LNCaP clone FGC (cell line): ENCODE measurements at places on chromosomes 12 and 14.

DNA sequence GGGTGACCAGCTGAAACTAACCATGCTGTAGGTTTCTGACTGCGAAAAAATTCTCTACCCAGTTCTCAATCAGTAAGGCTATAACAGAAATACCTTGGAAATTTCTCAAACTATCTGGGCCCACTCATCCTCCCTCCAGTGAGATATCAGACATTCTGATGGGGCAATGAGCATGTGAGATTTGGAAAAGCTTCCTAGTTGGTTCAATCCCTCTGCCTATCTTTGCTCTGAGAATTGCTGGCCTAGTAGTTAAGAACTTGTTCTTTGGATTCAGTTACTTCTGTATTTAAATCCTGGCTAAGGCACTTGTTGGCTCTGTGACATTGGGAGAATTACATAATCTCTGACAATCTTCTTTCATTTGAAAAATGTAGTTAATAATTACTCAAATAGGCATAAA lies 119.4 kb downstream of the SLC15A5 start:
- DNase-seq, result no peak

DNA sequence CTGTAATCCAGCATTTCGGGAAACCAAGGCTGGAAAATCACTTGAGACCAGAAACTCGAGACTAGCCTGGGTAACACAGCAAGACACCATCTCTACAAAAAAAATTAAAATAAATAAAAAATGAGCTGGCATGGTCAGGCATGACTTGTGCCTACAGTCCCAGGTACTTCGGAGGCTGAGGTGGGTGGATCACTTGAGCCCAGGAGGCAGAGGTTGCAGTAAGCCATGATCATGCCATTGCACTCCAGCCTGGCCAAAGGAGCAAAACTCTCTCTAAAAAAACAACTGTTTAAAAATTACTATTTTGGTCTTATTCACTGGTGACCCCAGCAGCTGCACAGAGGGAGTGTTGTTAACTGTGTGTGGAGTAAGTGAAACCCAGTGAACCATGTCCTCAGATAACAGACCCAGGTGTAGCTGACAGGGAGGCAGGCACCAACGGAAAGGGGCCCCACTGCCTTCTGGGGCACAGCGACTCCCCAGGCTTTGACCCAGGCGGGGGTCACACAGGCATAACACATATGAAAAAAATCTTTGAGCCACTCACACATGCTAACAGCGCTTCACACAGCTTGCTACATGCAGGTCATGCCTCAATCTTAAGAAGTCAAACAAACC lies 12.1 kb downstream of the DDX54 start:
- DNase-seq, result no peak

GRCh38 chr12:2284321-2284813 lies 231.6 kb downstream of the CACNA1C start:
- no peak for DNase-seq

DNA sequence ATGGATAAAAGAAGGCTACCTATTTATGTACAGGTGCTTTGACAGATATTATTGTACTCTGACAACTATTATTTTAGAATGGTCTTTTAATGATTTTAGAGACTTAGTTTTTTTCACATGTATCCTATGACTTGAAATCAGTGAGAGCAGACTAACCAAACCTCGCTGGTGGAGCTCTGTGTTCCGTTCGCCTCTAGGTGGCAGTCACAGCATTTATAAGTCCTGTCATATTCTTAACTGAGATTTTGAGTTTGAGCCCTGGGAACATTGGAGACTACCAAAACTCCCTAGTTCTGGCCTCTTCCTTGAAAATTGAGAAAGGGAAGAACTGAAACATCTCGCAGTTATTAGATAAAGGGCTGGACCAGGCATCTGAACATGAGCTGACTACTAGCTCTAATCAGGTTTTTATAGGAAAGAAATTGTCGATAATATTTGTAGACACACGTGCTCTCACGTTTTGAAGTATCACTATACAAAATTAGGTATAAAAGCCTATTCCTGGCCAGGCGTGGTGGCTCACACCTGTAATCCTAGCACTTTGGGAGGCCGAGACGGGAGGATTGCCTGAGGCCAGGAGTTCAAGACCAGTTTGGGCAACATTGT lies 48.3 kb downstream of the TTLL5 start:
- peak; percentile 52 for DNase-seq

- no peak for DNase-seq
These were observed 135.6 kb downstream of the SAMD4A start for GRCh38 chr14:54702492-54702891.

- no peak for DNase-seq
These were observed 15.8 kb upstream of the RAN start for GRCh38 chr12:130856088-130856487.

DNA sequence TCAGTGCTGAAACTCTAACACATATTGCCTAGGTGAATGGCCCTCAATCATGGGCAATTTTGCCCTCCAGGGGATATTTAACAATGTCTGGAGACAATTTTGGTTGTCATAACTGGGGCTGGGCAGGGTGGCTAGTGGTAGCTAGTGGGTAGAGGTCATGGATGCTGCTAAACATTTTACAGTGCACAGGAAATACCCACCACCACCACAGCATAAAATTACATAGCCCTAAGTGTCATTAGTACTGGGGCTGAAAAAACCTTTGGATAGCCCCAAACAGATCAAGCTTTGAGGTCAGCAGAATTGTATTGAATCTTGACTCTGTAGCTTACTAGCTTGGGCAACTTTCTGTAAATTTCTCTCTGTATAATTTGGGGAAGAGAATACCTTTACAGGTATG lies 758.0 kb downstream of the BCL11B start:
- DNase-seq, result no peak

GRCh38 chr14:100476012-100476822 lies 111.0 kb downstream of the BEGAIN start:
- no peak for DNase-seq

GRCh38 chr14:102951799-102952198 lies 29.3 kb downstream of the AMN start:
- no peak for DNase-seq

DNA sequence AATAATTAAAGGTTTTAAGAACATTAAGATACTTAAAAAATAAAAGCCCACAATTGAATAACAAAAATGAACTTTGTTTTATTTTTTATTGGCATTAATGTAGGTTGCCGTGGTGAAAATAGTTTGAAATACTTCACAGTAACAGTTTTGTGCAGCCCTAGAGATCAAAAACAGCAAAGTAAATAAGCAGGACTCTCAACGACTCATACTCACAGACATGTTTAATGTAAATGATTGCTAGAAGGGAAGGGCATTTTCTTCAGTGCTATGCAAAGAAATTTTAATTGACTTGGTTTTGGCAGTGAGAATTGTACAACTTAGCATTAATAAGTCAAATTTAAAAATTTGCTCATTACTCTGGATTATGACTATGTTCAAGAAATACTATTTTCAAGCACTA lies 16.0 kb downstream of the TRMT5 start:
- DNase-seq, result no peak

- peak; percentile 45 for DNase-seq
These were observed 2.5 kb upstream of the UTP20 start for GRCh38 chr12:101277443-101277842.

GRCh38 chr12:46430340-46430948 lies 57.9 kb upstream of the SLC38A2 start:
- no peak for DNase-seq

GRCh38 chr12:54215989-54216796 lies 27.4 kb upstream of the SMUG1 start:
- DNase-seq, result no peak

GRCh38 chr12:13337791-13338190 lies 141.3 kb downstream of the EMP1 start:
- DNase-seq, result no peak

- no peak for DNase-seq
These were observed 512.4 kb downstream of the TMTC2 start for GRCh38 chr12:83199069-83199468.

DNA sequence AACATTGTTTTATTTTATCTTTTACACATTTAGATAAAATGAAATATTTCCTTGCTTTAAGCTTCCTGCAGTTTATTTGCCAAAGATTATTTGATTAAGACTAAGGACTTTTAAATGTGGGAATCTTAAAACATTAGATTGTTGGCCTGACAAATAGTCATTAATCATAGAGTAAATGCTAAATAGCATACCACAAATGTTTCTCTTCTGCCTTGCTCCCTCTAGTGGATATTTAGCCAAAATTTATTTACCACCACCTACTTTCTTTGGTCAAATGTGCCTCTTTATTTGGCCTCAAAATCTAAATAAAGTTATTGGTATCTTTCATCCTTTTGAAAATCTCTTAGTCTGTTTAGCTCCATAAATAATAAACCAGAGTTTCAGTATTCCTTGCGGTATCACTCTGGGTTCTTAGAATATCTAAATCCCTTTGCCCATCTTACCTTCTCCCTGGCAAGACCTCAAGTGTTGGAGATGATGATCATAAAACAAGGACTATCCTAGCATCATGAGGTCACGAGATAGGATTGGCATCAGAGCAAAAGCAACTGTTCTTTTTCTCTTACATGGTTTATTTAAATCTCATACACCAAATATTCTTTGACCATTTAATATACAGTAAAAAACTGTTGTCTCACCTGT lies 150.6 kb upstream of the AEBP2 start:
- no peak for DNase-seq

DNA sequence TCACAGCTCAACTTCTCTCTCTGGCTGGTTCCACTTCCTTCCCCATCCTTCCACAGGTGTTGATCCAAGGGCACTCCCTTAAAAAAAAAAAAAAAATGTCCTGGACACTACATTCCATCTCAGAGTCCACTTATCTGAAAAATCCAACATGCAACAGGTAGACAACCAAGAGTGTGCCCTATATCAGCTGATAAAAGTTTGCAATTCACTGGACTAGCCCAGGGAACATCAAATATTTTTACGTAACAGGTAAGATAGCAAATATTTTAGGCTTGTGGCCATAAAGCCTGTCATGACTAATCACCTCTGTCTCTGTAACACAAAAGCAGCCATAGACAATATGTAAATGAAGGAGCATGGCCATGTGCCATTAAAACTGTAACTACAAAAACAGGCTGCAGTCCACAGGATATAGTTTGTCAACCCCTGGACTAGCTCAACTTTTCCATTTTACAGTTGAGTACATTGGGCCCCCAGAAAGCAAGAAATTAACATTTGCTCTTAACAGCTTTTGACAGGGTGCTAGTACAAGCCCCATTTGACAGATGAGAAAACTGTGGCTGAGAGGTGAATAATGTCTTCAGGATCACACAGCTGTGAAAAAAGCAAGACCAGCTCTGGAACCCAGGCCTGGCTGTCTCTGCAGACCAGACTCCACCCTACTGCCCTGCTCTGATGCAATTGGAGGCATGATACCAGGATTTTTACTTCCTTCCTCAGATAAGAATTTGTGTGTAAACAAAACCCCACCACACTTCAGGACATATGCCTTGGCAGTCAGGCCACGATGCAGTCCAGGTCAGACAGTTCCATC lies 68.9 kb downstream of the CMKLR1 start:
- DNase-seq, result no peak

- DNase-seq, result no peak
These were observed 1157.7 kb downstream of the BCL11B start for GRCh38 chr14:98114122-98114895.

- no peak for DNase-seq
These were observed 124.2 kb downstream of the NPAS3 start for GRCh38 chr14:33062881-33063280.

DNA sequence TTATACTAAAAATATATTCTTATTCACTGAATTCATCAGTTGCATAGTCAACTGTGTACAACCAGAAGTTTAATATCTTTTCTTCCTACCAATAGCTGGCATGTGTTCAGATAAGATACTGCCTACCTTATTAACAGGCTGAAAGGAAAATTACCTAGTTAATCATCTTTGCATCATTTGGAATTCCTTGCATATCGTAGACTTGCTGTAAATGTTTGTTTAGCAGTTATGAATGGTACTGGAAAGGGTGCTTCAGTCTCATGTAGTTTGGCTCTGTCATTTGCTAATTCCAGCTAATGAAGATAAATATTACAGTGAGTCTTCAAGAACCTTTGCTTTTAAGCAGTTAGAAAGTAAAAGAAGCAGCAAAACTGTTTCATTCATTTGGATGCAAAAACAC lies 84.4 kb downstream of the PPHLN1 start:
- no peak for DNase-seq

DNA sequence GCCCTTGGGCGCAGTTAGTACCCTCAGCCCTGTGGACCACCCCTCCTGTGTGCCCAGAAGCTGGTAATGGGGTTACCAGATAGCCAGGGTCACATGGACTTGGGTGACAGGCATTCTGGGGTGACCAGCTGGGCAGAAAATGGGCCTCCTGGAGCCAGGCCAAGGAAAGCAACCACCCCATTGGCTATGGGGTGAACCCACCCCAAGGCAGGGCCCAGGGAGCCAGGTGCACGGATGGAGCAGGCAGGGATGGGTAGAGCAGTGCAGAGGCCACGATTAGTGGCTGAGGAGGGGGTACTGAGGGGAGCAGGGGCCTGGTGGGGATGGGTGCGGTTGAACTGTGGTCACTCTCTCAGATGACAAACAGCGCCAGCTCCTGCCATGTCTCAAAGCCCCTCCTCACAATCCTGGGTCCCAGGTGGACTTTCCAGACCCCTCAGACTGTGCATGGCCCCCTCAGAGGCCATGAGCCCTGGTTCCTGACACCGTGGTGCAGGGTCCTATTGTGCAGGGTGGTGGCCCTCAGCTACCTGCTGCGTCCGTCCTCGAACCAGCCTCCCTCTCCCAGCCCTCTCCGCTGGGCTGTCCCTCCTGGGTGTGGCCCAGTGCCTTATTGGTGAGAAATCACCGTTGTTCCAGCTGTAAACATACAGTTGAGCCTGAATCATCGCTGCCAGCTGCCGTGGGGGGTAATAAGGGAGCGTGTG lies 23.4 kb upstream of the BEGAIN start:
- DNase-seq, result no peak

DNA sequence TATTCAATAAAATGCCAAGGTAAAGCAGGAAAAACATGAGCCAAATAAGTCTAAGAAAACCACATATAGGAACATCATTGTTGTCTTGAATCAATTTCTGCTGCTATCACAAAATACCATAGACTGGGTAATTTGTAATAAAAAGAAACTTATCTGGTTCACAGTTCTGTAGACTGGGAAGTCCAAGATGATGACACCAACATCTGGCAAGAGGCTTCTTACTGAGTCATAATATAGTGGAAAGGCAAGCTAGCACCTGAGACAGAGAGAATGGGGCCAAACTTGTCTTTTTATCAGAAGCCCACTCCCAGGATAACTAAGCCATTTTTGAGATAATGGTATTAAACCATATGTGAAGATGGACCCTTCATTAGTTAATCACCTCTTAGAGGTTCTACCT lies 975.9 kb downstream of the FLRT2 start:
- DNase-seq, result no peak

DNA sequence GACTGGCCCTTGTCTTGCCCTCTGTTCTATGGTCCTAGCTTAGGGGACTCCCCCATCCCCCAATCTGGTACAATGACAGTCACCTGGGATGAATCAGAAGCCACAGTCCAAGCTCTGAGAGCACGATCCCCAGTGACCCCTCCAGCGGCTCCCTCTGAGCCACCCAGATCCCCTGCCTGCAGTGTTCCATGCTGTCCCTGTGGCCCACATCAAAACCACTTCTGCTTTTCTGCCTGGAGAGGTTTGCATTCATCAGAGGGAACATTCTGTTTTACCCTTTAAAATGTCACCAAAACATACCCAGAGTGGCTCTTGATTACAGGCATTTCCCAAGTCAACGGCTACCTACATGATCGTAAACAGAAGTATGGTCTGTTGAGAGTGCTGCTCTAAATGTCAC lies 47.5 kb downstream of the NOS1 start:
- no peak for DNase-seq
